ENCODE measurements at places on chromosomes 12 and 14. TPM values are rescaled to one million over a fixed set of nuclear protein-coding genes. Genes with fewer than 3 reads are reported as not detected.

Gene LRFN5
- total RNA-seq = 12.6 TPM

DNA sequence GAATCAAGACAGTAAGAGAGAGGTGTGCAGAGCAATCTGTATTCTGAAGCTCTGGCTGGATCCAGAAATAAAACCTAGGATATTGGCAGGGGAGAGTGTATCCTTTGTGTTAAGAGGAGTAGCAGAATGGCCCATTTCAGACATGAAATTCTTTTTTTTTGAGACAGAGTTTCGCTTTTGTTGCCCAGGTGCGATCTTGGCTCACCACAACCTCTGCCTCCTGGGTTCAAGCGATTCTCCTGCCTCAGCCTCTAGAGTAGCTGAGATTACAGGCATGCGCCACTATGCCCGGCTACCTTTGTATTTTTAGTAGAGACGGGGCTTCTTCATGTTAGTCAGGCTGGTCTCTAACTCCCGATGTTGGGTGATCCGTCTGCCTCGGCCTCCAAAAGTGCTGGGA is 6.1 kb upstream of the SRGAP1 start:
- DNase-seq = no peak

GRCh38 chr14:76203086-76204001 is 51.6 kb downstream of the GPATCH2L start:
- DNase-seq = no peak

Gene REC8
- total RNA-seq = 12.6 TPM

Gene FAM222A
- 0.73 TPM for total RNA-seq
